Activated gamma-delta T cell (primary cell): ENCODE measurements at places on chromosomes 5 and 9.

DNA sequence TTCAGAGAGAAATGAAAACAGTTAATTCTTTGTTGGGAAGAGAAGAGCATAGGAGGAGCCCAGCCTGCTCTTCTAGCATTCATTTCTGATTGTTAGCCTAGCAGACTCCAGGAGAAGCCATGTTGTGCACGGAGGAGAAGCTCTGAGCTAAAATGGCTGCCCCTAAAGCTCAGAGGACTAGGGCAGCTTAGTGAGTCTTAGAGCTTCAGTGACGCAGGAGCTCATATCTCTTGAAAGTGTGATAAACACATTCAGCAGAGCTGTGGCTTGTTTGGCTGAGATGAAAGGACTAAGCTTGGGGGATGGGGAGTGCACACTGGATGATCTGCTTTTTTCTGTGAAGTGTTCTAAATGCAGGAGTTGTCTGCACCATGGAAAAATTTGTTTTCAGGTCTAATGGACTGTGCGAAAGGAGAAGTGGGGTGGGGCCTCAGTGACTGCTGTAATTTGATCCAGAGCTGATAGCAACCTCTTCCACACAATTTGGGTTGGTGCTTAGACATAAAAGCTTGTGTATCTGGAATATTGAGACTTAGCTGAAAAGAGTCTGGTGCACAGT lies 58.5 kb downstream of the ZNF462 start:
- DNase-seq: no peak

DNA sequence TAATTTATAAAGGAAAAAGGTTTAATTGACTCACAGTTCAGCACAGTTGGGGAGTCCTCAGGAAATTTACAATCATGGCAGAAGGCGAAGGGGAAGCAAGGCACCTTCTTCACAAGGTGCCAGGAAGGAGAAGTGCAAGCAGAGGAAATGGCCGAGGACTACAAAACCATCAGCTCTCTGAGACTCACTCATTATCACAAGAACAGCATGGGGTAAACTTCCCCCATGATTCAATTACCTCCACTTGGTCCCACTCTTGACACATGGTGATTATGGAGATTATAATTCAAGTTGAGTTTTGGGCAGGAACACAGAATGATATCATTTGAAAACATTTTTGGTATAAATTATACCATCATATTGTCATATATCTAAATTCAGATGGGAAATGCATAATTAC lies 934.7 kb downstream of the CDH12 start:
- no peak for DNase-seq

DNA sequence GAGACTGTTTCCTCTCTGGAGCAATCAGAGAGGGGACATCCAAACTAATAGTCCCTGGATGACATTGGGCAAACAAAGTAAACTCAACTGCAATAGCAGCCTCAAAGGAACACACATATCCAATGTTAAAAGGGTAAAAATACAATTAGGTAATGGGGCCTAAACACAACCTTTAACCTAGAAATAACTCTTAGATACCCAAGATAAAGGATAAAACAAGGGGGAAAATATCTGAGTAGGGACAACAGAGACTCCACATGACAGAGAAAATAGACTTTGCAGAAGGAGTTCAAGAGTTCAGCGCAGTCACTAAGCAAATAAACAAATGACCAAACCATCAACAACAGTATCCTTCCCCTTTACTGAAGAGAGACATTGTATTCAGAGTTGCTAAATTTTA lies 149.3 kb downstream of the FBXO4 start:
- DNase-seq: no peak

DNA sequence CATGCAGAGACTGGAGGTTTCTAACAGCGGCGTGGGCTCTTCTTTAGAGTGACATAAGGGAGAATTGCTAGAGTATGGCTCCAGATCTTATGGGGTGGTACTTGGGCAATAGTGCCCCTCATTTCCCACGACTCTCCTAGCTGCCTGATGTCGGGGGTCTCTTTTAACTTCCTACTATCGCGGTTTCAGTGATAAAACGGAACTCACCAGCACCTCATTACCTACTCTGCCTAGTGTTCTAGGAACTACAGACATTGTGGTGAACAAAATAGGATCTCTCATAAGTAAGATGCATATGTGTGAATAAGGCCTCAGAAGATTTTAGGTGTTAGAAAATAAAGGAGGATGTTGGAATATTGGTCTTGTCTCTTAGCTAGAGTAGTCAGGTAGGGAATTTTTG lies 1.1 kb downstream of the ICE1 start:
- no peak for DNase-seq

DNA sequence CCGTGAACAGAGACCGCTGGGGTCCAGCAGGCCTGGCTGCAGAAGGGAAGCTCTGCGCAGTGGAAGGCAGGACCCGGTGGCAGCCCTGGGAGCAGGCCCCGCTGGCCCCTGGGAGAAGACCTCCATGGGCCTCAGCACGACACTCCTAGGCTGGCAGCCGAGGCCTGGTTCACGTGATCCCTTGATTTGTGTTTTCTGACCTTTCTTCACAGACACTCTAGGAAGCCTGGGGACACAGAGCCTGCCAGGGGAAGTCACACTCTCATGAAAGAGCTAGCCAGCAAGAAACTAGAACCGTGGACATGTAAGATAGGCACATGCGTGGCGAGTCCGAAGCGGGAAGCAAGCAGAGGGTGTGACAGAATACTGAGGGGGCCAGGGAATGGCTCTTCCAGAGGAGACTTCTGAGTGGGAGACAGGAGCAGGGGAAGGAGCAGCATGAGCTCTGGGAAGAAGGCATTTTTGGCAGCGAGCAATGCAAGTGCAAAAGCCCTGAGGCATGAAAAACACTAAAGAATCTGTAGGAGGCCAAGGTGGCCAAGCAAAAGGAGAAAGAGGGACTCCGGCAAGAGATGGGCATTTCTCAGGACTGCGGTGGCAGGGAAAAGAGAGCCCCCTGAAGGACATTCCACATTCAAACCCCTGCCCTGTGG lies 26.6 kb upstream of the IL17B start:
- no peak for DNase-seq

DNA sequence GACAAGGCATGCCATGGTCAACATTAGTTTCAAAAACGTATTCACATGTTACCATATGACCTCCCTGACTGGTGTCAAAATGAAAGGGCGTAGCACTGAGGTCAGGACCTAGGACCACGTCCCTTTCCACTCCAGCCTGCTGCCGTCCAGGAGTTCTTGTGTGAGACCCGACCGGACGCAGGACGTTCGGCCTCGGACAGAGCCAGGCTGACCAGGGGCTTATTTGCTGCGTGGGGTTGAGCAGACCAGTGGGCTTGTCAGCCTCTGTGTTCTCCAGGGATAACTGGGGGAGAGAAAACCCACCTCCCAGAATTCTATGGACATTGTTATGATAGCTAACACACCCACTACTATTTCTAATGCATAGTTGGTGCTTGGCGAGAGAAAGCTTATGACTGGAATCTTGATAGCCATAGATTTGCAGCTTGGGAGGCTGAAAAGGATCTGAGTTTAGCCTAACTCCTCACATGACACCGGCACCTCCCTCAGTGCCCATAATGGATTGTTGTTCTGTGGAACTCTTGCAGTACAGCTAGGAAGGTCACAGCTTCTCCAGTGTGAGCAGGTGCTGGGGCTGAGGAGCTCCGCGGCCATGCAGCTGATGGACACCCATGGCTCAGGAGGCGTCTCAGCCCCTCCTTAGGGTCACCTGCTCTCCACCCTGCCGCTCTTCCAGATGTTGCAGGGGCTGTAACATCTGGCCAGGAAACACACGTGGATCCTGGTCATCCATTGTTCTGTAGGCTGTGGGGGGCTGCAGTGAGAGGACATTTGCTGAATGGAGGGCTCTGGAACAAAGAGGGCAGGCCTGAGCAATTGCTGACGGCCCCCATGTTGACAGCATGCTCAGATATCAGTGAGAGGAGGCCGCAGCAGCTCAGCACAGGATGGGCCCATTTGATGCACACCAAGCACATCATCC lies 368.4 kb downstream of the IRX2 start:
- no peak for DNase-seq

- DNase-seq: no peak
These were observed 96.5 kb downstream of the ARHGAP26 start for GRCh38 chr5:142866563-142867275.

GRCh38 chr9:90103771-90104170 lies 499.0 kb downstream of the GADD45G start:
- DNase-seq: no peak

DNA sequence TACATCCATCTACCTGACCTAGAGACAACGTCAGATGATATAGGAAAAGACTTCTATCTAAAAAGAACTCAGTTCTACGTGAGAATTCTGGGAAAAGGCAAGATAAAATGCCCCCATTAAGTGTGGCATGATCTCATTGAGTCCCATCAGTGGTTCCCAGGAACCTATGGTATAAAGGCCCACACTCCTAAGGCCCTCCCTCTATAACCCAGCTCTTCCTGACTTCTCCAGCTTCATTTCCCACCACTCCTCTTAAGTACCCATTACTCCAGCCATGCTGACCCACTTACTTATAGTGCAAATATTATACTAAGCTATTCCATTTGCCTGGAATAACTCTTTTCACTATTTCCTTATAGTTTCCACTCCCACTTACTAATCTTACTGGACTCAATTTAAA lies 95.4 kb upstream of the NR5A1 start:
- no peak for DNase-seq

- no peak for DNase-seq
These were observed 174.0 kb upstream of the IL12B start for GRCh38 chr5:159504106-159504856.

GRCh38 chr9:40884072-40884901 lies 244.2 kb downstream of the FOXD4L6 start:
- no peak for DNase-seq

- no peak for DNase-seq
These were observed 79.4 kb downstream of the GAS1 start for GRCh38 chr9:86867804-86868313.

DNA sequence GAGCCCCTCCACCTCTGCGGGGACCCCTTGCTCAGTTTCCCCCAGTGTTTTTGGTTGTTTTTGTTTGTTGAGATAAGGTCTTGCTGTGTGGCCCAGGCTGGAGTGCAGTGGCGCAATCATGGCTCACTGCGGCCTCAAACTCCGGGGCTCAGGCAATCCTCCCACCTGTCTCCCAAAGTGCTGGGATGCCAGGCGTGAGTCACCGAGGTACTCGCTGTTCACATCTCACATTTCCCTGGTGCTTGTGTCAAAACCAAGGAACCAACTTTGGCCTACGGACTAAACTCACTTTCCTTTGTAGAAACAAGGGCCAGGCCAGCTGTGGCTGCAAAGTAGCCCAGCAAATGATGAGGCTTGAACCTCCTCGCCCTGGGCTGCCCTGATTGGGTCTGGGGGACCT lies 9.7 kb upstream of the AJM1 start:
- no peak for DNase-seq

- peak; percentile 39 for DNase-seq
These were observed 23.9 kb downstream of the PIK3R1 start for GRCh38 chr5:68239487-68239886.

DNA sequence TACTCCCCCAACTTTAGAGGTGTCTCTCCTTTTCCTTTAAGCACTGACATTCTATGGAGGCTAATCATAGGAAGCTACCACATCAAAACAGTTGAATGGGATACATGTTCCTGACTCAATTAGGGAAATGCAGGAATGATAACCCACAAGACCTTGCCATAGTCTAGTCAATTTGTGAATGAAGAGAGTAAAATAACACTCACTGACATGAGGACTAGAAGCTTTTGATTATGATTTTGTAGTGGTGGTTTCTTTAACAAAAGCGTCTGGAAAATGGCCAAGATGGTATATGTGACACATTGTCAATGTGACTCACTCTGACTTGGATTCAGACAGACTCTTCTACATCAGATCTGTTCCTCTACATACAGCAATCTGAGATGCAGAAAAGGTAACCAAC lies 13.7 kb upstream of the PRELID2 start:
- DNase-seq: no peak

DNA sequence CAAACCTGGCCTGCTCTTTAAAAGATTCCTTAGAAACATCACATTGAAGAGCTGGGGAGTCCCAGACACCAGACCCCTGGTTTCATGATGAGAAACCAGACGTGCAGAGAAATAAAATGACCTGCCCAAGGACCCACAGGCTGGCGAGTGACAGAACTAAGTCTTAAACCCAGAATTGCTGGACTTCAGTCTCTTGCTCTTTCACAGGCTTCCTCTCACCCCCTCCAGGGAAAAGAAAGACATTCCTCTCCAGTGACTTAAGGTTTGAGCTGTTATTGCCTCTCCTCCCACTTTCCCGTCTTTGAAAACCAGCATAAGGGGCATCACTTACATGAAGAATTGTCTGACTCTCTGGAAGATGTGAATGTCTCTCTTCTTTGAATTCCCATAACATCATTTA lies 535.2 kb downstream of the IRX1 start:
- no peak for DNase-seq

DNA sequence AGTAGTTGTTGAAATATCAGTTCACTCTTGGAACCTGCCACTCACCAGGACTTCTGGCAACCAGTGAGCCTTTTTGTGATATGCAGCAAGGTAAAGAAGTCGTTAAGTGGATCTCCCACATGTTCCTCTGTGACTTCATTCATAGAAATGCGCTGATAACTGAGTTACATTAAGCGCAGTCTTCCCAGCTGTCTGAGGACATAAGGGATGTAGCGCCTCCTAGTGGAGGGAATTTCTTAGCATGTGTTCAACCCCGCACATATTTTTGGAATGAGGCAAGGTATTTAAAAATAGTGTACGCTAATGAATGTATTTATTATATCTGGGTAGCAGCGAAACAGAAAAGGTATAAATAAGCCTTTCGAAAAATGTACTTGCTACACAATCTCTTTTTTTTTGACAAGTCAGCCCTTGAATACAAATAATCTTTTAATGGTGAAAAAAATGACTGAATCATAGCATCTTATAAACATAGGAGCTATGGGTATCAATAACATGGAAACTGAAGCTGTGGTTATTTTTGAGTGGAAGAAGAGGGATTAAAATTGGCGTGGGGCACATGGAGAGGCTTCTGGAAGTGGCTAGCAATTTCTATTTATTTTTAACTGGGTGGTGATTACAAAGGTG lies 38.0 kb downstream of the PALM2AKAP2 start:
- no peak for DNase-seq

DNA sequence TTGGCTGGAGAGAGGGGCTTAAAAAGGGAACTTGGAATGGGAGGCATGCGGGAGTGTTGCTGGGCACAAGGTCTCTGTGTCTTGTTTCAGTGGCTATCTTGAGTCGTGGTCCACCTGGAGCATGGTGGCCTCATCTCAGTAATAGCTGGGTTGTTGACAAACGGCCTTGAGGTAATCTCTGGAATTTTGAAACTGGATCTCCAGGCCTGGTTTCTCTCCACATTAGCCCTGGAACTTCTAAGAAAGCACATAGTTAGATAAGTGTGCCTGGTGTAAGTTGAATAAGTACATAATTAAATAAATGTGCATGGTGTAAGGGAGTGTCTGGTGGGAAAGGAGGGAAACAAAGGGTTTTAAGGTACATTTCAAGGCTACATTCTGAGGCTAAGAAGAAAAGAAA lies 62.2 kb downstream of the INIP start:
- DNase-seq: no peak

- no peak for DNase-seq
These were observed 314.4 kb downstream of the GADD45G start for GRCh38 chr9:89919171-89919681.

GRCh38 chr5:24598956-24599355 lies 45.8 kb downstream of the CDH10 start:
- no peak for DNase-seq

GRCh38 chr9:106616026-106616425 lies 246.9 kb upstream of the ZNF462 start:
- DNase-seq: no peak

- DNase-seq: no peak
These were observed 123.1 kb downstream of the LIFR start for GRCh38 chr5:38433160-38433861.
